ENCODE measurements at places on chromosomes 4 and X.

- no peak for DNase-seq
- peaks cover 8% of the 10 kb centered on the region for H3K36me3 ChIP-seq
- no peak overlapping the region for H3K27ac ChIP-seq
- H3K4me1 ChIP-seq, result peaks cover 26% of the 10 kb centered on the region
- no peaks in the 10 kb centered on the region for H3K27me3 ChIP-seq
- no peak overlapping the region for H3K4me3 ChIP-seq
These were observed 19.0 kb upstream of the IRAK1 start for GRCh38 chrX:154038656-154039055.

GRCh38 chrX:65637335-65637734 lies 30.1 kb upstream of the MSN start:
- no peaks in the 10 kb centered on the region for H3K36me3 ChIP-seq
- no peak for DNase-seq
- H3K27ac ChIP-seq, result no peak overlapping the region

DNA sequence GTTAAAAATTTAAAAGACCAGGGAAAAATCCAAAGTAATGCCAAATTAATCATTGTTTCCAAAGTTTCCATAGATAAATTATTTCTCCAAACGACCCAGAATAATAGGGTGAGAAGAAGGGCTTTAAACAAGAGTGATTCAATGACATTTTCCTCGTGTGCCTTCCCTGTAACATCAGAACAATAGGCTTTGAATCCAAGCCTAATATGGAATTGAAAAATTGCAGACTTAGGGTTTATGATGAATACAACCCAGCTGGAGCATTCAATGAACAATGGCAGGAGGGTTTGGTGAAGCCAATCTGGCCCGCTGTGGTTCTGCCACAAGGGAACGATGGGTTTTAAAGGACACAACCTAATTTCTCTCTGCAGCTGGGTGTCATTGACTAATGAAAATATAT lies 94.2 kb downstream of the CBLL2 start:
- no peak for DNase-seq
- H3K4me1 ChIP-seq, result no peaks in the 10 kb centered on the region
- no peaks in the 10 kb centered on the region for H3K36me3 ChIP-seq
- no peak overlapping the region for H3K4me3 ChIP-seq

GRCh38 chrX:97367125-97367524 lies 483.4 kb downstream of the RPA4 start:
- H3K36me3 ChIP-seq, result no peaks in the 10 kb centered on the region
- H3K4me3 ChIP-seq, result no peak overlapping the region
- H3K27ac ChIP-seq, result no peak overlapping the region
- DNase-seq, result no peak

- no peak overlapping the region for H3K27ac ChIP-seq
- no peaks in the 10 kb centered on the region for H3K4me1 ChIP-seq
- H3K4me3 ChIP-seq, result no peak overlapping the region
- no peak for DNase-seq
- H3K27me3 ChIP-seq, result no peaks in the 10 kb centered on the region
These were observed 32.1 kb upstream of the VEGFC start for GRCh38 chr4:176824645-176825366.

DNA sequence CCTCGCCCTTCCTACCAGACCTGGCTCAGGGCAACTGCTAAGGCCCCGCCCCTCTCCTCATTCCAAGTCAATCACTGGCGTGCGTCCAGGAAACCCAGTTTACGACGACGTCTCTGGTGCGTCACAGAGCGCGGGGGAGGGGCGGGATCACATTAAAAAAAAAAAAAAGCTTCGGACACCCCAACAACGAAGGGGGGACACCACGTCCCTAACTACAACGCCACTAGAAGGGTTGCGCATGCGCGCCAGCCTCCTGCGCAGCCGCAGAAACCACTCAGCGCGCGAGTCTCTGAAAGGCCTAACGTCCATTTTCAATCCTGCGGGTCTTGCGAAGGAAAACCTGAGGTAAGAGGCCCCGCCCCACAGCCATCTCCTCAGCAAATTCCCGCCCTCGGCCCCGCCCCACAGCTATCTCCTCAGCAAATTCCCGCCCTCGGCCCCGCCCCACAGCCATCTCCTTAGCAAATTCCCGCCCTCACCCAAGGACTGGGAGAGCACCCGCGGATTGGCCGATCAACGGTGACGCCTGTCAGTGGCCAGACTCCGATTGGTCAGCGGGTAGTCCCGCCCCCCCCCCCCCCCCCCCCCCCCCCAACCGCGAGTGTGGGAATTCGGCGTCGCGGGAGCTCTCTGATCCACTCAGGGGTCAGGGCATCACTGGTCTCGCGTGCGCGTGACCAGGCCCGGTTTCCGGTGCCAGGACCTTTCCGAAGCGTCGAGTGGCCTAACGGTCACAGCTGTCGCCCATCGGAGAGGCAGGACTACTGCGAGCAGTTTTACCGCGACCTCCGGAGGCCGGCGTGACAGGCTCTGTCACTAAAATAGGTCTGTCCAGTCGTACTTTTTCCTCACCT lies at the start of gene SCML1:
SCML1 (plus strand) TSS at position 638 of the 854 bp plus-strand sequence. CDS start 6,694 bp downstream, outside the sequence.
- H3K27me3 ChIP-seq, result peaks cover 40% of the 10 kb centered on the region
- peak within 1 kb of the TSS; percentile 81 for H3K4me3 ChIP-seq
- peak; percentile 81 for DNase-seq
- peaks cover 13% of the 10 kb centered on the region for H3K4me1 ChIP-seq
- H3K36me3 ChIP-seq, result no peaks in the 10 kb centered on the region
- H3K27ac ChIP-seq, result peak within 1 kb of the TSS; percentile 20

Data from T-helper 2 cell treated with Interferon-gamma antibody and Interleukin-4, amounts not matched to agents 5 μg/mL and 100 μg/mL, for 36 hours (primary cell).